CD4-positive, alpha-beta T cell treated with Interleukin-10 for 1 hour (primary cell): ENCODE measurements at places on chromosomes 1 and 21.

GRCh38 chr1:64357422-64357821 is 112.5 kb upstream of the CACHD1 start:
- DNase-seq, result no peak

- DNase-seq, result no peak
Measured at GRCh38 chr1:86470859-86471258, 2.1 kb downstream of the CLCA1 start.

DNA sequence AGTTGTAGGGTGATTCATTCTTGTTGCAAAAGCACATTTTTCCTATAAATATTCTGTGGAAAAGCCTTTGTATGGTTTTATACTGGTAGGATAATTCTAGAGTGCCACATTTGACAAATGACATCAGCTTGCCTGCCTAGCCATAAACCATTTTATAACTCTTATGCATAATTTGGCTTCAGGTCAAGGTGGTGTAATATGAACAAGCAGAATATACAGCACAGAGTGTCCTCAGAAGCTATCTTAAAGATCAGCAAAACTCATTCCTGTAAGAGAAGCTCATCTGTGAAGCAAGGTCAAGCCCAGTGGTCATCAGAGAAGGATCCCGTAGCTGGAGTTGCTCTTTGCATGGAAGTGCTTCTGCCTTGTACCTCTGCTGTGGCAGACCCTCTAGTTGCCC is 24.0 kb upstream of the C1orf21 start:
- DNase-seq, result no peak

DNA sequence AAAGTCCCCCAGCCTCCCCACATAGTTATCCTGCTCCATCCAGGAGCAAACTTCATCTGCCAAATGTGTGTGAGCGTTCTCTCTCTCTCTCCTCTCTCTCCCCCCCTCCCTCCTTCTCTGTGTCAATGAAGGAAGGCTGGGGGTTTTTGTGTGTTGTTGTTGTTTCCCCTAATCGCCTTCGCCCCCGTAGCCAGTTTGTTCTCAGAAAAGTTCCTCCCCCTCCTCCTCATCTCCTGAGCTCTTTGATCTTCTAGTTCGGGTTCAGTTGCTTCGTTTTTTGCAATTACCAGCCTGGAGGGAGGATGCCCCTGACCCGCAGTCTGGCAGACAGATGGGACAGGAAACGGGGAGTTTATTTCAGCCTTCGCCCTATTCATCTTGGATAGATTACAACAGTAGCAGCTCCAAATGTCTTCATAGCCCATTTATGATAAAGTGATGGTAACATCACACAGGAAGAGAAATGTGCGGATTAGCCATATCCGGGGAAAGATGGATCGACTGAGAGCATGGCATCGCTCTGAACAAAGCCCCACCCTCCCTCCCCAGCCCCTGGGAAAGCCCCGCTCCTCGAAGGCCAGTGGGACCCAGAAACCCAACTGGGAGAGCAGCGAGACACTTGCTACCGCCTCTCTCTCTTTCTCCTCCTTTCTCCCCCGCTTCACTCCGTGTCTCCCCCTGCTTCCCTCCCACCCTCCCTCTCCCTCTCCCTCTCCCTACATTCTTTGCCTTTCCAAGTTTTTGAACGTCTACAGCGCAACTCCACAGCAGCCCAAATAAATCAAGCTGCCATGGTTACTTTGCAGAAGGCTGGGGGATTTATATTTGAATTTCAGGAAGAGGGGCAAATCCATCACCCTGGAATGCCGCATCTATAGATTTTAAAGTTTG is 139.7 kb upstream of the ARHGEF16 start:
- DNase-seq, result no peak

GRCh38 chr1:63713627-63714481 is 60.0 kb upstream of the ROR1 start:
- no peak for DNase-seq

- DNase-seq, result no peak
Measured at GRCh38 chr1:170213596-170213995, 67.8 kb downstream of the NTMT2 start.

DNA sequence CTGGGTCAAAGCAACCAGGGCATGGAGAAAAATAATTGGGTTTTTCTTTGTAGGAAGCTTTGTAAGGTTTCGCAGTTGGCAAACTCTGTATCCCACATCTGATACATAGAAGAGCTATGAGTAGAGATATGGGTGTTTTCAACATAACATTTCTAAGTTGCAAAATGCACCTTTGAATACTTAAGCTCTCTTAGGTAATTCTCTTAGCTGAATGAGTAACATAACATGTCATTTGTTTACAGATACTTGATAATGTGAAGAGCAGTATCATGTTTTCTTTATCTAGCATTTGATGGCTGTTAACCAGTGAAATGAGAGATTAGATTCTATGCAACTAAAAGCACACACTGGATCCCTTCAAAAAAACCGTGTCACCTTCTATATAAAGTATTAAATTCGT is 21.6 kb downstream of the RAVER2 start:
- no peak for DNase-seq

DNA sequence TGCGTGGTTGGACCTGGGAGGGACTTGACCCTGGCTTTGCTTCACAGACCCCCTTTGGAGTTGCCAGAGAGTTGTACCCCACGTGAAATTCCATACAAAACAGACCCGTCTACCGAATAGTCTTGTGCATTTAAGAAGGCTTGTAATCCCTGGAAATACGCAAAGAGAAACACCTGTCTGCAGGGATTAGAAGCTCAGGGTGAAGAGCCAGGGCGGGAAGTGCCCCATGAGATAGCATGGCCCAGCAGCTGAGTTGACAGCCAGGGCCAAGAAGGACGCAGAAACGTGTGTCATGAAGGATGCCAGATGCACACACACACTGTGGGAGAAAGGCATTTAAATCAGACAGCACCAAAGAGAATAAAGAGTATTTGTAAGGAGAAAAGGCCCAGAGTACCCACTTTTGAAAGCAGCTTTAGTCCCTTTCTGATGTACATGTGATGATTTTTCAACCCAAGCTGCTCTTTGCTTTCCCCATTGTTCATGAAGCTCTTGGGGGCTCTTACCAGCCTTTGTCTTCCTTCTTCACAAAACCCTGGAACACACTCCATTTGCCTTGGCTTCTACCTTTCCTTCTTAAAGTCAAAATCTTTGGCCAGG is 46.6 kb downstream of the PCP4 start:
- no peak for DNase-seq

- no peak for DNase-seq
Measured at GRCh38 chr1:220342853-220343252, 70.6 kb upstream of the RAB3GAP2 start.

GRCh38 chr1:213075725-213076124 is 24.7 kb downstream of the RPS6KC1 start:
- DNase-seq, result no peak

DNA sequence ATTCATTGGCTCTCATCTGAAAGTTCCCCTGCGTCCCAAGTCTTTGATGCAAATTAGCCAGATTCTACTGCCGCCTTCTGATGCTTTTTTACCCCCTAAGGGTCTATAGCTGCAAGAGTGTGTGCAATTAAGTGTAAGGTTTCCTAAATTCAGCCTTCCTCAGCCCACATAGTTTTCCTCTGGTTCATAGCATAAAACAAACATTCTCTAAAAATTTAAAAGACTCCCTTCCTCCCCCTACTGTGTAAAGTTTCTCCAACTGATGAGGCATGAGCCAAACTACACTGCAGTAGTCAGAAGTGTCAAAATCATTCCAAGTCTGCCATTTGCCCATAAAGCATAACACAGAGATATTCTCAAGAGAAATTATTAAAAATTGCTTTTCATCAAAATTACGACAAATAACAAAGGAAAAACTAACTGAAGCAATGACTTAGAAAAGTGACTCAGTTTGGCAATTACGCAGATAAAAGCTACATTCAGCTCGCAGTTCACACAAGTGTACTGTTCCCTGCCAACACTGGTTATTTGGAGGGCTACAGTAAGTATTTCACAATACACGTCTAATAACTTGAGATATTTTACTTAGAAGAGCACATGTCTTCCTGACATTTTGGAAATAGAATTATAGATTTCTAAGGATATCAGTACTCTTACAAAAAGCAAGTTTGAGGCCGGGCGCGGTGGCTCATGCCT is 15.4 kb downstream of the KCNH1 start:
- no peak for DNase-seq

DNA sequence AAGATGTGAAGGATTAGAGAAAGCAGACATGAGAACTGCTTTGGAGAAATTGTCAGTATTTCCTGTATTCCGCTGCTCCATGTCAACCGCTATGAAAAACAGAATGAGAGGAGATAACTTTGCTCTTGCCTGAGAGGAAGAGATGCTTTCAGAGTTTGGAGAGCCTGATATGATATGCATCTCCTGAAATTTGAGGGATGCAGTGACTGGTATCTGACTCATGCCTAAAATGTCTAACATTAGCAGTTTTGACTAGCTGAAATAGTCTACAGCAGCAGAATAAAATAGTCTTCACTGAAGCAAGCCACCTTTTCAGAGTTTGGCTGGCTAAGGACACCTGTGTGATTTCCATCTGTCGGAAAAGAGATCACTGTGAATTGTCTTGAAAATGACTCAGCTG is 165.8 kb upstream of the LRRC7 start:
- DNase-seq, result no peak

DNA sequence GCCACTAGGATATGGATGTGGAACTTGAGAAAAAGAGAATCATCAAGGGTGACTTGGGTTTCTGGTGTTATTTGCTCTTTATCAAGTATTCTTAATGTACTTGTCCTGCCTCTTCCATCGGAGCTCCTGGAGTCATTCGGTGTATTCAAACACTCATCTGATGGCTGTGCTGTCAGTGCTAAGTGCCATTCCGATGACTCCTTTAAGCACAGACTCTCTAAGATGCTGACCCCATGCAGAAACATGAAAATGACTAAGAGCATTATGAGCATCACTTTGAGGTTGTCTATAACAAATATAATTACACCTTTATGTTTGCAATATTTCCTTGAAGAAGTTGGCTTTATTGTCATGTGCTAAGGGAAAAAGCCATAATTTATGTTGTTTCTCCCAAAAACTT is 11.3 kb upstream of the RPL5 start:
- no peak for DNase-seq

- DNase-seq, result no peak
Measured at GRCh38 chr1:221334062-221334461, 407.8 kb downstream of the DUSP10 start.

DNA sequence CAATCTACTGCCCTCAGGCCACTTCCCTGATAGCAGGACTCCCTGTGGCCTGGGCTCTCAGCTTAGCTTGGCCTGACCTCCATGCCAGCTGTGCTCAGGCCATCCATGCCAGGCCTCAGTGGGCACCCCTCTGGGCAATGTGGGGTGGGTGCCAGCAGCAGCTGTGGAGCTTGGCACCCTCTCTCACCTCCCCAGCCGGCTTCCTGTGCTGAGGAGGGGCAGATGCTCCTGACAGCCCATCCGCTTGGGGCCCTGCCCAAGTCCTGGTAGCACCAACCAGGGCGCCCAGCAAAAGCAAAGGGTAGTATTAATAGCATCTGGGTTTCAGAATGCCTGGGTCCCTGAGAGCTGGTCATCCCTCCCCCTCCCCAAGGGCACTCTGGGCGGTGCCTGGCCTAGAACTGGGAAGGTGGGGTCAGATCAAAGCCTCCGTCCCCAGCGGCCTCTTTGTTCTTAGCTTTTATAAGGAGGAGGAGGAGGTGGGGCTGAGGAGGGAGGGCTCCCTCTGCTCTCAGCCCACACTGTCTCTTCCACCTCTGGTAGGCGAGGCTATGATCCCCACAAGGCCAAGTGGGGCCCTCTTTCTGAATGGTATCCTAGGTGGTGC is 6.1 kb downstream of the EFNA4 start:
- no peak for DNase-seq

DNA sequence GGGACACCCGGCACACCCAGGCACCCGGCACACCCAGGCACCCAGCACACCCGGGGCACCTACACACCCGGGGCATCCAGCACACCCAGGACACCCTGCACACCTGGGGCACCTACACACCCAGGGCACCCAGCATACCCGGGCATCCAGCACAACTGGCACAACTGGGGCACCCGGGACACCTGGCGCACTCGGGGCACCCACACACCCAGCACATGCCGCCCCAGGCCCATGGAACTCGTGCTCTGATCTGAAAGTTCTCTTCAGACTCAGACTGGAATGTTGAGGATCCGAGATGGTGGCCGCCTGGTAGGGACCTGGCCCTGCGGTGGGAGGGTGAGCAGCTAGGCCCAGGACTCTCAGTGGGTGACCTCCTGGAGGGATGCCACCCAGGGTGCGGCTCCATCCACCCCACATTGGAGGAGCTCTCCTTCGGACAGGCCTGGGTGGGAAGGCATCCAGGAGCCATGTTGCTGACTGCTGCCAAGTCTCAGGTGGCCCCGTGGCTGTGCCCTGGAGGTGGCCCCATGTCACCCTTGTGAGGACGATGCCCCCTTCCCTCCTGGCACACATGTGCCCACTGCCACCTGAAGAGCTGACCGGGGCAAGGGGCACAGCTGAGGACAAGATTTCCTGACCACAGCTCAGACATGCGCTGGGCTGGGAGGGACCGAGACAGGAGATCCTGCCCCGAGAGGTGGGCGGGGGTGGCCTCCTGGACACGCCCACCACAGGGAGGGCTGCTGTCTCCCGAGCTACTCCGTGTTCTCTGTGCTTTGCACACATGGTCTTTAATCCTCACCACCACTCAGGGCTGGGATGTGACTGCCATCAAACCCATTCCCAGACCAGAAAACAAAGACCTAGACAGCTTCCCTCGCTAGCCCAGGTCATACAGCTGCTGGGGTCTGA is 37.0 kb downstream of the UBE2G2 start:
- no peak for DNase-seq

DNA sequence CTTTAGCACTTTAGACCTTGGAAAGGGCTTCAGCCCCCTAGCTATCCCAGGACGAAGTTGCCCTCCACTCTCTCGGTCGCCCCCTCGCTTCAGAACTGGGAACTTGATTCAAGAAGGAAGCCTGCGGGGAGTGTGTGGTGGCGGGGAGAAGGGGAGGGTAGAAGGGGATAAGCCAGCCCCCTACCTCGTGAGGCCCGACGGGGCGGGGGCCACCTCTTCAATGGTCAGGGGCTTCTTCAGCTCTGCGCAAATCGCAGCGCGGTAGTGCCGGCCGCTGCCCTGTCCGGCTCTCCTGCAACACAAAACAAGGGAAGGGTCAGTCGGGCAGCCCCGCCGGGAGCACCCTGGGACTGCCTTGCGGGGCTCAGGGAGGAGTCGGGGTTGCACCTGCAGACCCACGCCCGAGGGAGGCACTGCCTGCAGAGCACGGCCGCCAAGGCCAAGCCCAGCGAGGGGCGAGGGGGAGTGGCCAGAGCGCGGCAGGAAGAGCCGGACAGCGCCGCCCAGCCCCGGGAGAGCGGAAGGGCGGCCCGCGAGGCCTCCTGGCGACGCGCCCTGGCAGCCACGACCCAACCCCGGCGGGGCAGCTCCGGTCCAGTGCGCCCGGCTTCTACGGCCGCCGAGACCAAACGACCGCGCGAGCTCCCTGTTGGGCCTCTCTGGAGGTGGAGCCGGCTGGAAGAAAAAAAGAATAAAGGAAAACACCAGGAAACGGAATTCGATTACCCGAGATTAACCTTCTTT is 56.2 kb upstream of the RASAL2 start:
- DNase-seq, result no peak

- DNase-seq, result no peak
Measured at GRCh38 chr1:201774224-201774982, 54.6 kb upstream of the IPO9 start.

GRCh38 chr1:86201311-86201710 is 44.7 kb upstream of the COL24A1 start:
- DNase-seq, result no peak
